ENCODE measurements at places on chromosomes 7 and 10.

- no peak for DNase-seq
These were observed 40.2 kb downstream of the PDSS1 start for GRCh38 chr10:26737730-26738129.

- DNase-seq, result no peak
These were observed 33.5 kb upstream of the SFTPD start for GRCh38 chr10:79982362-79982800.

DNA sequence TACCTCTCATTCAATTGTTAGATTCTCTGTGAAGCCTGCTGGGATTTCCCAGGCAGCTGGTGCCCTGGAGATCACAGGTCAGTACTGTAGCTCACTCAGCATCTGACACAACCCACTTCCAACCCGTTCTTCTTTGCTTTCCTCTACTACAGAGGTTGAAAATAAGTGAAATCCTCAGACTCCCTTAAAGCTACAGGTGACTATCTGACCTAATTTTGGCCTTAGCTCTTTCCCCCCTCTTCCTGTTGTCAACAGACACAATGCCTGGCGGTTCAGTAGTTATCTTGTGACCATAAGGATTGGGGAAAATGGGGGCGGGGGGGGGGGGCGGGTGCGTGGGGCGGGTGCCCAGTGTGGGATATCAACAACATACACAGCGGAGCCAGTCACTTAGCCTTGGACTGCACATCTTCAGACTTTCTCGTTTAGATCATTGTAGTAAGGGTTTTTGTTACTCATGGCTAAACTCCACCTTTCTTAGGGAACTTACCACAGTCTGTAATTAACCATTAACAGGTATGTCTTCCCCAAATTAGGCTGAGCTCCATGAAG is 37.8 kb downstream of the MTPN start:
- DNase-seq, result no peak

DNA sequence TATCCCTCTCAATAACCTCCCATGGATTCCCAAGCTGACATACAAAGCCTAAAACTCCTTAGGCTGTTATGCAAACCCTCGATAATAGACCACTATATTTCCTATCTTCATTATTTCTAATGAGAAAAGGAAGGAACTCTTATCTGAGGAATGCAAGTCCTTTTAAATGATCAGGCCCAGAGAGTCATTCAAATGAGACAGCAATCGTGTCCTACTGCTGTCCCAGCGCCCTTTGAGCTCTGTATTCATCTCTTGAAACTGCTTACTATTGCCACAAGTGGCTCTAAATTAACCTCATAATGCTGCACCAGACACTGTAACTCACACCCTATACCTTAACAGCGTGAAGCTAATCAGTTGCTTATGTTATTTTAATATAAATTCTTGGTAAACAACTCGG is 182.1 kb upstream of the NAMPT start:
- DNase-seq, result no peak

GRCh38 chr7:143050931-143051330 is 1.2 kb upstream of the OR6V1 start:
- DNase-seq, result no peak

DNA sequence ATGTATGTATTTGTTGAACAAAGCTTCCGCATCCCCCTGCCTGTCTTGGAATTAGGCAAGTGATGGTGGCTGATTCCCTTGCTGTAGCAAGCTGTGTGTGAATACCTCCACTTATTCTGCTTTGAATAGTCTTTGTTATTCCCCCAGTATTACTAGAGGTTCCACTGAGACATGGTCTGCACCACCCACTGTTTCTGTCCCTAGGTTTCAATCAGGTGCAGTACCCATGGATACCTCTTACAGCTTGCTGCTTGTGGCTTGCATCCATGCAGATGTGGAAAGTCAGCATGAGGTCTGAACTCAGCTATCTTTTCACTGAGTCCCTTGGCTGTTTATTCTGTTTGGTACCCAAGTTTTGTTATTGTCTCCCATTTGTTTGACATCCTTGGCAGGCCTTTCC is 447.4 kb downstream of the GRM8 start:
- no peak for DNase-seq

DNA sequence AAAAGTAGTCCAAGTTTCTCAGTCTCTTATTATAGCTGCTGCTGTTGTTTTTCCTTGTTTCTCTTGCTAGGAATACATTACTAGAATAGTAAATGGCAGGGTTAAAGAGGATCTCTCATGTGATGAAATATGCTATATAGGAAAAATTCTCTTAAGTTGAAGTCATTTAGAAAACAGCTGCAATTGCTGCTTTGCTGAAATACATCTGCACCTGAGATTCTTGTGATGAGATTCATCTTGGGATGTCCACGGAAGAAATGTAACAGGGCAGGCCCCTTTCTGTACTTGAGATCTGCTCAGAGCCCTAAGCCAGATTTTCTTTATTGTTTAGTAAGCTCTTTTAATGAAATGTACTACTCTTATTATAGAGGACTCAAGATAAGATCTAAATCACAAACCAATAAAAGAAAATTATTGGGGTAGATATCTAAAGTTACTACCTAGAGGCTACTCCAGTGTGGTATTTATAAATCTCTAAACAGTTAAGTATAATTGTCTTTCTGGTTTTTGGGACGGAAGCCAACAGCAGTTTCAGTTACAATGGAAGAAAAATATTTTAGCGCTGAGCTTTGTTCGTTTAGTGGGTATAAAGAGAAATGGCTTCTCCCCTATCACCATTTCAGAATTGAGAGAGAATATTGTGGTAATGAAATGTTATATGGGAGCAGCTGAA is 701.5 kb downstream of the KCNMA1 start:
- no peak for DNase-seq

GRCh38 chr7:158356454-158356853 is 231.2 kb downstream of the PTPRN2 start:
- DNase-seq, result no peak

DNA sequence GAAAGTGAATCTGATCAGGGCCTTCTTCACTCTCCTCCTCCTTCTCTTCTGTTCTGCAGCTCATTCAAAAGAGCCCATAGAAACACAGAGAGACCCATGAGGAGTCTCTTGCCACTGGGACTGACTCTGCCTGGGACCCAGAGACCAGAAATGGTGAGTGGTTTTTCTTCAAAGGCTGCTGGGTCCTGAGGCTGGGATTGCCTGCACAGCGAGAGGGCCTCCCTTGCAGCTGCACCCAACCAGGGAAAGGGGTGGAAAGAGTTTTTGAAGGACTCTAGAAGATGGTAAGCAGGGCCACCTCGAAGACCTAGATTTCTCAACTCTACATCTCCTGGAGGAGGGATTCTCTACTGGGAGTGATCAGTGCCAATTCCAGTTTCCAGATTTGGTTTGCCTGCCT is 15.5 kb upstream of the HOXA13 start:
- DNase-seq, result no peak

GRCh38 chr10:85926986-85927385 is 439.6 kb downstream of the GRID1 start:
- DNase-seq, result no peak

DNA sequence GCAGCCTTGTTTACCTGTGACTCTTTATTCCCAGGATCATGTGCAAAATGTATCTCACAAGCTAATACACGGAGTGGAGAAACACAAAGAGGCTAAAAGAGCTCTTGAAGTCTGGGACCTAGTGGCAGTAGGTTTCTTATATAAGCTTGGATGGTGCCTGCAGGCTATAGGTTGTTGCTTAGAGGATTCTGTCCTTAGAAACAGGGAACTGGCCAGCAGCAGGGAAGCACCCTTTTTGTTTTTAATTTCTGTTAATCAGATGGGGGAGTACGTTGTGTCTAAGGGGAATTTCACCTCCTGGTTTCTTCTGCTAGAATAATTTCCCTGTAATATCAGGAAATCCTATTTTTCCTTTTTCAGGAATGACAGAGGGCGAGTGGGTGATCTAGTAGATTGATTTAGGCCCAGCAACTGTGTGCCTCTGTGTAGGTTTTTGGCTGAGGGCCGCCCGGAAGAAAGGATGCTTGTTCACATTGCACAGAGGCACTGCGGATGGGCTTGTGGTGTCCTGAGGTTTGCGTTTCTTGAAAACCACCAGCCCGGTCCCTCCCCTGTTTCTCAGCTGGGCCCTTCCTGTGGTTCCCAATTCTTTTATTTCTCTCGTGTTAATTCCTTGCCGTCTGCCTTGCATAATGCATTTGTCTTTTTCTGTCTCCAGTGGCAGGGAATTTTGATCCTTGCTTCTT is 158.0 kb downstream of the CAMK1D start:
- DNase-seq, result no peak

GRCh38 chr10:104517946-104518345 is 123.1 kb upstream of the SORCS3 start:
- no peak for DNase-seq

DNA sequence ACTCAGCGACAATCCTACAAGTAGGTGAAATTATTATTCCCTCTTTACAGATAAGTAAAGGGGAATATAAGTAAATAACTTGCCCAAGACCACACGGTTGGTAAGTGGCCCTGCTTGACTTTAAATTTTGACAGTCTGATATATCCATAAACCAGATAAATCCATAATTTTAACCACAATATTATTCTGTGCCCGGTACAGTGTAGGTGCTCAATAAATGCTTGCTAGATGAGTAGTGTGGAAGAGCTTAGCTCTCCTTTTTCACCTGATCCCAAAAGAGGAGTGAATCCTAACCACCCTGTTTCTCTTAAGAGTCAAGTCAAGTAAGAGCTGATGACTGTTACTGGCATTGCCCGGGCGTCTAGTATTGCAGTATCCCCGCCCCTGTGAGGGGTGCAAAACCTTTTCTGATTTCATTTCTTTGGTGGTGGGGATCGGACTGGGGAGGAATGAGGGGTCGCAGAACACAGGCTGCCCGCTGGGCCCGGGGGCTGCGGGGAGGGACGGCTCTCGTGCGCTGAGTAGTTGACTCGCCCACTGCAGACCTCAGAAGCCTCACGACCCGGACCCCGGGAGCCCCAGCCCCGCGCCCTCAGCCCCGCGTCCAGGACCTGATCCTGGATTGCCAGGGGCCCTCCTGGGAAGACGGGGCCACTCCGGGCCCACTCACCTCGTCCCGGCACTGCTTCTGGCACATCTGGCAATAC is 490 bp downstream of the KIN start:
- no peak for DNase-seq

GRCh38 chr10:69328380-69328735 is 50.1 kb downstream of the HK1 start:
- no peak for DNase-seq

- no peak for DNase-seq
These were observed 24.3 kb upstream of the CALU start for GRCh38 chr7:128714701-128715495.

GRCh38 chr10:8121201-8121890 is 66.9 kb downstream of the GATA3 start:
- no peak for DNase-seq

GRCh38 chr10:1216574-1217236 is 160.5 kb downstream of the WDR37 start:
- no peak for DNase-seq

GRCh38 chr7:40300146-40300670 is 165.4 kb downstream of the SUGCT start:
- DNase-seq, result no peak

DNA sequence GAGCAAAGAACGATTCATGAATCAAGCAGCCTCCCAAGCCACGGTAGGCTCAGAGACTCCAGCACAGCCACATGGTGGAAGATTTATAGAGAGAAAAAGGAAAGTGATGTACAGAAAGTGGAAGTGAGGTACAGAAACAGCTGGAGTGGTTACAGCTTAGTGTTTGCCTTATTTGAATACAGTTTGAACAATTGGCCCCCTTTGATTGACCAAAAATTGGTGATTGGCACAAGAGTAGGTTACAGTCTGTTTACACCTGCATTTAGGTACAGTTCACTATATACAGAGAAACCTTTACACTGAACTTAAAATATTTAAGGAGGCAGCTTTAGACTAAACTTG is 136.4 kb upstream of the ASAH2 start:
- DNase-seq, result no peak
